ENCODE measurements at places on chromosomes 7 and 10.

- no peak for DNase-seq
Observed at GRCh38 chr10:12724807-12725579, 276.5 kb downstream of the CCDC3 start.

- no peak for DNase-seq
Observed at GRCh38 chr10:58362027-58362789, 23.0 kb upstream of the TFAM start.

- no peak for DNase-seq
Observed at GRCh38 chr10:71307469-71308085, 11.5 kb upstream of the SLC29A3 start.

DNA sequence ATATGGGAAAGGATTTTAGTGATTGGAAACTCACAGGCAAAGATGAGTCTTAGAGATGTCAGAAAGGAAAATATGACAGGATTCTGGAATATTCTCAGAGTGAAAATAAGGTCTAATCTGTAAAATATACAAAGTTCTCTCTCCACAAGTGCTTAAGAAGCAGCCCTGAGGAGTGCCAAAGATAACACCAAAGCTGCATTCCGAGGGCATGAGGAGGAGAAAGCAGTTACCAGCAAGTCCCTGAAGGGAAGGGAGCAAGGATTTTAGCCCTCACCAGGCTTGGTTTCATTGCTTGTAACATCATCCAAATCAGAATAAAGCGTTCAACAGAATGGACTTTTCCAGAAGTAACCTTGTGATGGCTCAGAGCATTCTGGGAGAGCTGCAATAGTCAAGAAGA, 31.4 kb upstream of the DLX6 start:
- no peak for DNase-seq

- no peak for DNase-seq
Observed at GRCh38 chr10:21402606-21403083, 122.8 kb downstream of the SKIDA1 start.

DNA sequence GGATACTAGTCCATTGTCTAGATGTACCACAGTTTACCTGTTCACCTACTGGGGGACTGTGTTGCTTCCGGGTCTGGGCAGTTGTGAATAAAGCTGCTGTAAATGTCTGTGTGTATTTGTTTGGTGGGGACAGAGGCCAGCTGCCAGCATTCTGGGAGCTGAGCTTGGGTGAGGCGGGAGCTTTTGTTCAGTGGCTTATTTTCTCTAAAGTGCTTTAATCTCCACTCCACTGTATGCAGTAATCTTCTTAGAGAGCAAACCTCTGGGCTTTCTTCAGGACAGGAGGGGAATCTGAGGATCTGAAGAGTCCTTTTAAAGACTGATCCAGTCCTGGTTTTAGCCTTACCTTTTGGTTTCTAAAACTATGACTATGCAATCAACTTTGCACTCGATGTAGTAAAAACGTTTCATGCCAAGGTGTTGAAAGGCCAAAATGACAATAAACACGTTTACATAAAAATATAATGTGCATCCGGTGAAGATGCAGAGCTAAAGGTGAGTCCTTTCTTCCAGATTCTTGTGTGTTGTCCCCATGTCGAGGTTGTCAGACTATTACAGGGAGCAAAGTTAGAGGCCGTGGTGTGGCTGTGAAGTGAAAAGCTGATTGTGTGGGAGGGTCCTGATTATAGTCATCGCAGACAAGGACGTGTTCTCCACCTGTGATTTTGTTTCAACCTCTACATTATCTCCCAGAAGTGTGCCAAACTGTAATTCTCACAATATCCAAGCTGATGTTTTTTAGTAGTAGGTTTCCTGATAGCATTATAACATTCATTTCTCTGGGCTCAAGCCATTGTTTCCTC, 279.8 kb downstream of the CAMK1D start:
- no peak for DNase-seq

DNA sequence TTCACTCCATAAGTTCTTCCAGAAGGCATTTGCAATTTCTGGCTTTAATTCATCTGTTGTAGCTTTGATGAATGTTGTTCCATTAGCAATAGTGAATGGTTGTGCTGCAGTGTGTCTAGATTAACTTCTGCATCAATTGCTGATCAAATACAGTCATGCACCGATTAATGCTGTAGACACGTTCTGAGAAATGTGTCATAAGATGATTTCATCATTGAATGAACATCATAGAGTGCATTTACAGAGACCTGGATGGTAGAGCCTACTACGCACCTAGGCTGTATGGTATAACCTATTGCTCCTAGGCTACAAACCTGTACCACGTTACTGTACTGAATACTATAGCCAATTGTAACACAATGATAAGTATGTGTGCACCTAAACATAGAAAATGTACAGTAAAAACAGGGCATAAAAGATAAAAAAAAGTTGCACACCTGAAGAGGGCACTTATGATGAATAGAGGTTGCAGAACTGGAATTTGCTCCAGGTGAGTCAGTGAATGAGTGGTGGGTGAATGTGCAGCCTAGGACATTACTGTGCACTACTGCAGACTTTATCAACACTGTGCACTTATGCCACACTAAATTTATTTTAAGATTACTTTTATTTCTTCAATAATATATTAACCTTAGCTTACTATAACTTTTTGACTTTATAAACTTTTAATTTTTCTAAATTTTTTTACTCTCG, 170.7 kb downstream of the HERPUD2 start:
- no peak for DNase-seq

DNA sequence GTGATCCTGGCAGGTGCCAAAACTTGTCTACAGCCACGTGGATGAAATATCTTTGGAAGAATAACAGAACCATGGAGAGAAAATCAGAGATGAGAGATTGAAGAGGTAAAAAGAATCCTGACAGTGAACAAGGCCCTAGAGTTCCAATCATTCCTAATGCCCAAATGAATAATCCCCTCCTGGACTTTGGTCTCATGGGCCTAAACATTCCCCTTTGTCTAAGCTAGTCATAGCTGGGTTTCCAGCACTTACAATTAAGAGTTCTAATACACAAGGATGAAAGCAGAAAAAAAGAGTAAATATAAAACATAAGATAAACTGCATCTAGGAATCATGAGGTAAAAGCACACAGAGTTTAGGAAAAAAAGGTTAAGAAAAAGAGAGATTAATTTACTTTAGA, 40.2 kb downstream of the ARHGAP12 start:
- DNase-seq: no peak

- DNase-seq: no peak
Observed at GRCh38 chr7:92754919-92755581, 81.3 kb downstream of the CDK6 start.

GRCh38 chr10:60990663-60991062, 46.7 kb upstream of the RHOBTB1 start:
- DNase-seq: no peak

- DNase-seq: no peak
Observed at GRCh38 chr10:19570991-19571390, 245.2 kb upstream of the PLXDC2 start.

DNA sequence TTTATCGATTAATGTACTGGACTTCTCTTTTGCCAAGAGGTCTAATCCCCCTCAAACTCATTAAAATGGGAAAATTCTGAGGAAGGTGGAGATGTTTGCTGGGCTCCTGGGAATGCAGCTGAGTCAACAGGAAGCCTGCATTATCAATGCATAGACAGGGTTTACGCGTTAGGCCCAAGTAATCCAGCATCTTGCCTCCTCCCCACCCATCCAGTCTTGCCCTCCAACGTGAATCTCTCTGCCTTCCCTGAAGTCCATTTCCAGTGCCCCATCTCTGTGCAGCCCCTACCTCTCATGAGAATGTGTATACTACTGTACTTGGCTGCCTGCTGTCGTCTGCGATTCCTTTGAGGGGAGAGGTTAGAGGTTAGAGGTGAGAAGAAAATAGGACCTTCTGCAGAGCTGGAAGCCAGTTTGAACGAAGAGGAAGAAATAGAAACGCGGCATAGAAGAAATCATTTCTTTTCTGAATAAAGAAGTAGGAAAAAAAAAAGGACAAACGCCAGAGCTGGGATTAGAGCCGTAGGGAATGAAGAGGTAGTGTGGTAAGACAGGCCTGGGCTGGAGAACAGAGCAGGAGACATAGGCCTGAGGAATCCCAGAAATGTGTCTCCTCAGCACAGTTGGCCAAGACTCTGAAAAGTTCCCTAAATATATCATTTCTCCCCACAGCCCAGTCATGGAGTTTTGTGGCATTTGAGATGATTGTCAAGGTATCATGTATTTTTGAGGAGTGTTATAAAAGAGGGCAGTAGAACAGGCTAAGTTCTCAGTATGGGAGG, 75.6 kb downstream of the MYOF start:
- DNase-seq: no peak

DNA sequence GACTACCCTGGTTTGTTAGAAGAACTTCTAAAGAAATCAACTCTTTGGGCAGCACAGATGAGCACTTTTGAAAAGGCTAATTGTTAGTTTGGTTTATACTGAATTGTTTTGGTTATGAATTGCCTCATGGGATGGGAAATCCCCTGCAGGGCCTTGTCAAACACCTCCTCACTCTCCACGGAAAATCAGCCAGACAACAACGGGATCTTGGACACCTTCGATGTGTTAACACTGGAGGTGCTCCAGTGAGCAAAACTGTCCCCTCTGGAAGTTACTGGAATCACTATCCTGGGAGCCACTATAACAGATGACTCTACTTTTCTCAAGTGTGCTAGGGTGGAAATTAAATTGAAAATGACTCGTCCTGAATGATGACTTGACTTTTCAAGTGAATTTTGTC, 38.7 kb downstream of the CDK6 start:
- peak; percentile 7 for DNase-seq

DNA sequence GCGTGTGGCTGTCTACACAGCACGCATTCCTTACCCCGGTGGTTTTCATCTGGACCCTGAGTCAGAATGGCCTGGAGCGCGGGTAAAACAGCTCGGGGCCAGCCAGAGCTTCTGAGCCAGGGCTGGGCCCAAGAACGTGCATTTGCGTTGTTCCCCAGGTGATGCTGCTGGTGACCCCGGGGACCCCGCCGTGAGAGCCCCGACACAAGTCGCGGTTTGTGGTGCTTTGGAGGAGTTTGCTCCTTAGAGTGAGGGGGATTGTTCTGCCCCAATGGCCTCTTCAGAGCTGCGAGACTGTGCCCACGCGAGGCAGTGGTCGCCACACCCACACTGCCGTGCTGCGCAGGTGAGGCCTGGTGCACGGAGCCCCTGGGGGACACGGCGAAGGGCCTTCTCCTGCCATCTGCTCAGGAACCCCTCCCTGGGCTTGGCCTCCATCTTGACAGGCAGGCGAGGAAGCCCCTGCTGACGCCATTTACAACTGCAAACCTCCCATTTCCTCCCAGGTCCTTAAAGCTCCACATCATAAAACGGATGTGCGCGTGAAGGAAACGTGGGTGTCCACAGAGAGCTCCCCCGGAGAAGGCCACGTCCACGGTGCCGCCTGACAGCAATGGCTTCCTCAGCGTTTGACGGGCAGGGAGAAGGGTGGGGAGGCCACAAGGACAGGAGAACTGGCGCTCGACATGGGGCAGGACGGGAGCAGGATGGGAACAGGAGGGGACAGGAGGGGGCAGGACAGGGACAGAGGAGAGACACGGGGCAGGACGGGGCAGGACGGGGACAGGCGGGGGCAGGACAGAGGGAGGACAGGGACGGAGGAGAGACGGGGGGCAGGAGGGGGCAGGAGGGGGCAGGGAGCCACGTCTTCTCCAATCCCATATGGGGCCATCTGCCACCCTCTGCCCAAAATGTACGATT, 477.2 kb downstream of the DNAJB6 start:
- no peak for DNase-seq

- DNase-seq: no peak
Observed at GRCh38 chr10:35579726-35580422, 25.3 kb upstream of the GJD4 start.

- no peak for DNase-seq
Observed at GRCh38 chr7:134589491-134589941, 40.6 kb downstream of the AKR1B15 start.

- DNase-seq: no peak
Observed at GRCh38 chr7:65832281-65832680, 40.6 kb upstream of the VKORC1L1 start.

GRCh38 chr10:819326-819725, 112.2 kb downstream of the LARP4B start:
- no peak for DNase-seq

DNA sequence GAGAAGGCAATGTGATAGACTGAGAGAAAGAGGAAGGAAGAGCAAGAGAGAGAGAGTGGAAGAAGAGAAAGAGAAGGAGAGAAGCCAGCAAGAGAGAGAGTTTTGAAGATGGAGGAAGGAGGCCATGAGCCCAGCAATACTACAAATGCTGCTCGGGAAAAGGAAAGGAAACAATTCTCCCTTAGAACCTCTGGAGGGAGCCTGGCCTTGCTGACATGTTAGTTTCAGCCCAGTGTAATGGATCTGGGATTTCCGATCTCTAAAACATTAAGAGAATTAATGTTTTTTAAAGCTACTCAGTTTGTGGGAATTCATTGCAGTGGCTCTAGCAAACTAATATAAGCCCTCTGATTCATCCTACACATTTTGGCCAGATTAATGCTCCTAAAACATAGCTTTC, 206.8 kb upstream of the MTPN start:
- no peak for DNase-seq

GRCh38 chr10:35462491-35462934, 126.2 kb downstream of the CCNY start:
- no peak for DNase-seq

GRCh38 chr7:16684935-16685334, 39.0 kb downstream of the BZW2 start:
- no peak for DNase-seq

DNA sequence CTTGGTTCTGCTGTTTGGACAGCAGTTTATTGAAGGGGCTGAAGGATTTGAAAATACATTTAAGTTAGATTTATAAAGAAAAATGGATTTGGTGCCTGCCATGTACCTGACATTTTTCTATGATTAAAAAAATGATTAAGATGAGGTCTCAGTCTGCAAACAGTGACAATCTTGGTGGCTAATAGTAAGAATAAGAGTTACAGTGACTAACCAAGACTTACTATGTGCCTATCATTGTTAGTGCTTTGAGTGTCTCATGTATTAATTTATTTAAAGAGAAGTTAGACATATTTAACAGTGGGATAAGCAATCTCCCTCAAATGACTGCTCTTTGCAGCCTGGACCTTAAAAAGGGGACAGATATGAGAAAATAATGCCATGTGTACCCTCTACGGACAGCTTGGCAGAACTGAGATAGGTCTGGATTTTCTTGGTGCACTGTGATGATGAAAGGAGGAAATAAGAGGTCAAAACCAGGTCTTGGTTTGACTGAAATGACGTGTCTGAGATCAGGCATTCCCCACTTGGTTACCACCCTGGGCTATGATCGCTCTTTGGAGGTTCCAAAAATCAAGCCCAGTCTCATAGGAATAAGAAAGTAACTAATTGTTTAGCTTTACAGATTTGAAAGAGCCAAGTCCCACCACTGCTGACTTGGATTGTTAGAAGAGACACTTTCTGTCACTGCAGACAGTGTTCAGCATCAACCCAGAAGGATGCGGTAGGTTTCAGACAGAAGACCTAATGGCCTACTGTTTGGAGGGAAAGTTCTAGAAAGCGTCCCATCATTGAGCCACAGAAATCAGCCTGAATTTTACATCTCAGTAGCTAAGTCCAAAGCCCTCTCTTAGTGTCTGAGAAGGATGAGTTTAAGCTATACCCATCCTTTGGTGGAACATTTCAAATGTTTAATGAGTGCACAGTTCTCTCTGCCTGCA, 2.1 kb downstream of the CASP7 start:
- DNase-seq: peak; percentile 44
